Calu3 (cell line): ENCODE measurements at places on chromosomes 16 and 17. TPM values are rescaled to one million over a fixed set of nuclear protein-coding genes. Genes with fewer than 3 reads are reported as not detected.
A peak's percentile ranks its signal among the peaks of the same experiment; 100 is the strongest.

Gene YPEL2
- total RNA-seq, result 2.3 and 4.1 TPM in 2 replicates

Gene VAMP2
- total RNA-seq, result 18.1 and 22.1 TPM in 2 replicates

Gene KRTAP4-1
- total RNA-seq, result not detected in 2 replicates

Gene SLC13A2
- total RNA-seq, result not detected in 2 replicates

GRCh38 chr16:49281843-49282642 lies 405 bp upstream of the CBLN1 start:
- no peak for DNase-seq

GRCh38 chr17:32100971-32101631 lies 41.2 kb upstream of the RHOT1 start:
- DNase-seq, result peak; percentile 24

DNA sequence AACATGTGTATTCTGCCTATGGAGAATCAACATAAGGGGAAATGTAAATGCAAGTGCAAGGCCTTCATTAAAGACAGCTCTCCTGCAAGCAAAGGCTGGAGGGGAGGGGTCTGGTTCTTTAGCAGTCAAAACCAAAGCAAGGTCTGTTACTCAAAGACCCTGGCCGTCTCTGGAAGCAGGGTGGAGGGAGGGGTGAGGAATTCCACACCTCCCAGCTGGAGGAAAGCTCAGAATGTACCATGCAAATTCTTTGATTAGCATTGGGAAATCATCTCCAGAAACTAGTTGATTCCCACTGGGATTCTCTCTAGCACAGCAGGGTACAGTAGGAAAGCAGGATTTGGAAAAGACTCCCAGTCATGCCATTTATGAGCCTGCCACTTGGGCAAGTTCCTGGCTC lies 77.3 kb upstream of the ASIC2 start:
- no peak for DNase-seq

GRCh38 chr17:40363111-40363827 lies 1.3 kb downstream of the GJD3 start:
- DNase-seq, result peak; percentile 89

- DNase-seq, result no peak
Observed at GRCh38 chr17:10197721-10198508, 491 bp downstream of the GAS7 start.

Gene MFSD6L
- total RNA-seq, result 0.21 and 0.44 TPM in 2 replicates

DNA sequence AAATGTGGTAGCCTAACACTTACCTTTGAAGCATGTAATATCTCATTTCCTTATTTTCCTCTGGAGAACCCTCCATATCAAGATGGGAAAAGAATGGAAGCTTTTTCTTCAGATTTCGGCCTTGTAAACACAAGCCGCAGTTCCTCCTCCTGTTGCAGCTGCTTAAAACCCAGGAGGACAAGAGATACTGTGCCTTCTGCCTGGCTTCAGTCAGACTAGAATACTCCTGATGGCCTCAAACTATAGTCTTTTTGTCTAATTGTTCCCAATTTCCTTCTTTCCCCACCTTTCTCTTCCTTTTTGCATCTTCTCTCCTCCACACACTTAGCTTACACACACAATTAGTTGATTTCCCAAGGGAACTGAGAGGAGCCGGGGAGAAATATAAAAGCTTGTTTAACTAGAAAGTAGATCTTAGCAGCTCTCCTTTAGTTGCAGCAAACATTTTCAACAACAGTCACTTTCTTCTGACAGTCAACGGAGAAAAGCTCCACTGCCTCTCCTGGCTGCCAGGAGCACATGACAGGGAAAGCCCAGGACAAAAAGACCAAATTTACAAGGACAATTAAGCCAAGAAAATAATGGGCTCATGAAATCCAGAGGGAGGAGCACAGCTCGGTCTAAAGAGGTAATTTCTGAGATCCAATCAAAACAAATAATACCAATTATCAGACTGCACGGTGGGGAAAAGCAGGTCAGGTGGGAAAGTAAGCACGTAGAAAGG lies 76.4 kb upstream of the C17orf78 start:
- no peak for DNase-seq

DNA sequence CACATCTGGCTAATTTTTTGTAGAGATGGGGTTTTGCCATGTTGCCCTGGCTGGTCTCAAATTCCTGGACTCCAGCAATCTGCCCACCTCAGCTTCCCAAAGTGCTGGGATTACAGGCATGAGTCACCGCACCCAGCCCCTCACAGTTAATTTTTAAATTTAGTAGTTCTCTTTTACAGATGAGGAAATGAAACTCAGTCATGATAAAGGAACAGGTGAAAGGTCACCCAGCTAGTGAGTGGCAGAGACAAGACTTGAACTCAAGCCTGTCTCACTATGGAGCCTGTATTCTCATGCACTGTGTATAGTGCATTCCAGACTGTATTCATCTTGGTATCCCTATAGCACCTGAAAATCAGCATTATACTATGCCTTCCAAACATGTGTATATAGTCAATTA lies 77.1 kb upstream of the WSB1 start:
- DNase-seq, result no peak

DNA sequence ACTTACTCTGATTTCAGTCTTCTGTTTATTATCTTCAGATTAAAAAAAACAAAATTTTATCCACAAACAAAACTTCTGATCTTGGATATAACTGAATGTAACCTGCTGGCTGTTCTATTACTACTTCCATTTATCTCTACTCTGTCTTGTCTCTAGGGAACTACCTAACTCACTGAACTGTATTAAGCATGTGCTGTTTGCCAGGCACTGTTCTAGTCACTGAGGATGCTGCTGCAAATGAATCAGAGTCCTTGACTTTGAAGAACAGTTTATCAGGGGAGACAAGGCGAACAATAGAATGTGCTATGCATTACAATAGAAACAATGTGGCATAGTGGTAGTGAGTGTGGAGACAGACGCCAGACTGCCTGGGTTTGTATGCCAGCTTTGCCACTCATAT lies 2.3 kb upstream of the ANKRD40 start:
- DNase-seq, result no peak
